Calu3 (cell line): ENCODE measurements at places on chromosomes 13 and 19.

- H3K27me3 ChIP-seq = no peaks in the 10 kb centered on the region
- no peak for DNase-seq
- no peaks in the 10 kb centered on the region for H3K36me3 ChIP-seq
These were observed 1459.5 kb upstream of the PCDH20 start for GRCh38 chr13:62875118-62875640.

DNA sequence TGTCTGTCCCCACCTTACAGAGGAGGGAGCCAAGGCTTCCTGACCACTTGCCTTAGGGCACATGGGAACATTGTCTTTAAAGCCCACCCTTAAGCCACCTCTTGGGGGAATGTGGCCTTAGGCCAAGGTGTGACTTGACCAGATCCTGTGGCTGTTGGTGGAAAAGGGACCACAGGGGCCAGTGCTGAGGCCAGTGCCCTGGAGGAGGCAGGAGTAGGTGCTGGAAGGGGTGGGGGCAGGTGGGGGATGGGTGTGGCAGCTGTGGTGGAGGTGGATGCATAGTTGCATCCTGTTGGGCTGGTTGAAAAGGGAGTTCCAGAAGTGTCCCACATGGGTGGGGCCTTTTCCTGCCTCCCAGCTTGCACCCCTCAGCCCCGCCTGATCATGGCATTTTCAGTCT, 44.8 kb downstream of the DNM2 start:
- H3K27me3 ChIP-seq = no peaks in the 10 kb centered on the region
- peaks cover 36% of the 10 kb centered on the region for H3K36me3 ChIP-seq
- no peak overlapping the region for H3K4me3 ChIP-seq
- DNase-seq = peak; percentile 42

- no peak overlapping the region for H3K27ac ChIP-seq
- no peak overlapping the region for H3K4me3 ChIP-seq
- H3K27me3 ChIP-seq = no peaks in the 10 kb centered on the region
- no peak for DNase-seq
- no peaks in the 10 kb centered on the region for H3K4me1 ChIP-seq
These were observed 99.4 kb downstream of the WASF3 start for GRCh38 chr13:26656919-26657318.

DNA sequence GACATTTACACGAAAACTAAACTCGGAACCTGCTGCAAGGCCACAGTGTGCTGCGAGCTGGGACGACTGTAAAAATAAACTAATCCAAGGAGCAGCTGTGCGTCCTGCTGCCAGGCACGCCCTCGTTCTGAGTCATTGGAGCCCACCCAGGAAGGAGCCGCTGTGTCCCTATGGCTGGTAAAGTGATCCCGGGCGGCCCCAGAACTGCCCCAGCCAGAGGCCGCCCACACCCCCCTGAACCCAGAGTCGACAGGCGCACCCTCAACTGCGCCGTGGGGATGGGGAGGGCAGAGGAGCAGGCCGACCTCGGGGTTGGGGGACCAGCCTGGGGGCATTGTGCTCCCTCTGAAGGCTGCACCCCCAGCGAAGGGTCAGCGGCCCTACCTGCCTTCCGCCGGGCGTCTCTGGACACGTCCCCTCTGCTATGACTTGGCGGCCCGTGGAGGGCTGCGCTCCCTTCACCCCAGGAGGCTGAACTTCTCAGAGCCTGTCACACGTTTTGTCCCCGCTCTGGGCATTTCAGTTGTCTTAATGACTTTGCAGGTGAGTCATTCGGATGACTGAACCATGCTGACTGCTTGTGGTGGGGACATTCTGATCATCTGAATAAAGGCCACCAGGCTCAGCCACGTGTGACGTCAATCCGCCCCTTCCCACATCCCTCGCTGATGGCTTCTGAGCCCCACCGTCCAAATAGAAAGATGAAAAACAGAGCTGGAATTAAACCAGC, 42.7 kb downstream of the ADPRHL1 start:
- peaks cover 5% of the 10 kb centered on the region for H3K36me3 ChIP-seq
- peaks cover 12% of the 10 kb centered on the region for H3K4me1 ChIP-seq
- H3K27me3 ChIP-seq = no peaks in the 10 kb centered on the region
- peak overlapping the region; percentile 14 for H3K4me3 ChIP-seq
- DNase-seq = peak; percentile 12

GRCh38 chr19:49182848-49183375, 25.3 kb downstream of the TRPM4 start:
- peaks cover 29% of the 10 kb centered on the region for H3K36me3 ChIP-seq
- no peaks in the 10 kb centered on the region for H3K4me1 ChIP-seq
- no peak overlapping the region for H3K27ac ChIP-seq
- H3K4me3 ChIP-seq = no peak overlapping the region
- DNase-seq = no peak
